ENCODE measurements at places on chromosomes 2 and 18.
A peak's percentile ranks its signal among the peaks of the same experiment; 100 is the strongest.

DNA sequence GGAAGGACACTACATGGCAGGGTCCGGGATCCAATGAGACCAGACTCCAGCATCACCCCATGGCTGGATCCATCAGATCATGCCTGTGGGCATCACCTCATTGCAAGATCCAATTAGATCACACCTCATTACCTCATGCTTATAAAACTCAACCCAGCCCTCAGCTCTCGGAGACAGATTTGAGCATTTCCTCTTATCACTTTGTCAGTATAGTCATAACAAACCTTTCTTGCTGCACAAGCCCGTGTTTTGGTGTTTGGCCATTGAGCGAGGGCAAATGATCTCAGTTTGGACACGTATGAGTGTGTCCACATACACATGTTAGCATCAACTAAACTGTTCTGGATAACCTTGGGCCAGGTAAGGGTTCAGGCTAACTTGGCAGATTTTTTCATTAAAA, 58.8 kb downstream of the CCDC195 start:
- DNase-seq, result no peak

GRCh38 chr2:238905224-238905623, 57.3 kb downstream of the TWIST2 start:
- DNase-seq, result no peak

DNA sequence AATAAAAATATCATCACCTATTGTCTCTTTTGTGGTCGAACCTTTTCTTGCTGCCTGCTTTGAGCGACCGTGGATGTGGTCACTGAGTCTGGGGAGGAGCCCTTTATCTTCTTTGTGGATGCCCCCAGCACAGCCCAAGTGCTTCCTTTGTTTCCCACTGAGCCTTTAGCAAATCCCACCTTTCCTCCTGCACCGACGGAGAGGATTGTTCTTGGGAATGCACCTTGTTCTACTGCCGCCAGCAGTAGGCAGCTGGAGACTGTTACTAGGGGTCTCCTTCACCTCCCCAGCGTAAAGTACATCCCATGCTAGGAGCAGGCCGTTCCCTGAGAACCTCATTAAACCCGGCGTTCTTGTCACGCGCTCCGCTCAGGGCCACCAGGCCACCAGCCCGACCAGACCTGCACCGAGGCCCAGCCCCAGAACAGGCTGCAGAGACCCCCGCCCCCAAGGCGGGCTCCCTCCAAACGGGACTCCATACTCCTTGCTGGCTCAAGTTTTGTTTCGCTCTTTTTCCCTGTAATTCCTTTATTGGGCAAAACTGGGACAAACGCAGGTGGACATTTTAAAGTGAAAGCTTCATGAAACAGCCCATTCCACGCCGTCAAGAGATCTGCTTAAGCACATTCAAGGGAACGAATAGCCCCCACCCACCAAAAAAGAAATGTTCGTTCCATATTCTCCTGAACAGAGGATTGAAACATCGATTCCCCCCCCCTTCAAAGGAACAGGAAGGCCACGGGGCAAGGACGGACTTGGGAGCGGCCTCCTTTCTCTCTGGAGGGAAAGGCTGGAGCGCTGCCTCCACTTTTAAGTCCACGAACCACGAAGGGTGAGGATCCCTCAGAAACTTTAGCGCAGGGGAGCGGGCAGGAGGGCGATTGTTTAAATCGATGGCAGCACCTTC, 1.1 kb upstream of the MAT2A start:
- DNase-seq, result peak; percentile 38

DNA sequence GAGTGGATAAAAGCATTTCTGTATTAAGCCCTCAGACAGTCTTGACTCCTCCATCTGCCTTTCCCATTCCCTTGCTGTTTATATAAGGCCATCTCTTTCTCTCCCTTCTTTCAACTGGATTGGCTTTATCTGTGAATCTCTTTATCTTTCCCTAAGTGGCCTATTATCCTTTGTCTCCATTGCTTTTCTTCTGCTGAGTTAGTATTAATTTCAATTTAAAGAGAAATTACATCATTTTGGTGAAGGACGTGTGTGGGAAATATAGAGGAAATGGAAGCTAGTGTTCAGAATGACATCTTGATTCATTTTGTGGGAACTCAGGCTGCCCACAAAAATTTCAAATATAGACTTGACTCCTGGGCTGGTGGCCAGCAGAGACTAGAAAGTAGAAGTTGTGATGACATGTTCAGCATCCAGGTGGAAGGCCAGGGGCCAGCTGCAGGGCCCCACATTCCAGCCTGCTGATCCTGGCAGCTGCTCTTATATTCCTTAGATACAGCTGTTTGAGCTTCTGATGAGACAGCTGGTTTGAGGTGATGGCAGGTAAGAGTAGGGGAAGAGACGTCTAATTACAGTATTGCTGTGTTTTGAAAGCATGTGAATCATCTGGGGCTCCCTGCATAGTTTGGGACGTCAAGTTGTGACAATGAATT, 52.3 kb downstream of the DIS3L2 start:
- peak; percentile 86 for DNase-seq
